NCI-H187 treated with DMSO at 0.1 percent for 48 hours (cell line): ENCODE measurements at places on chromosomes 3 and 15.

- no peak for DNase-seq
These were observed 79.5 kb downstream of the IQSEC1 start for GRCh38 chr3:12993517-12994356.

DNA sequence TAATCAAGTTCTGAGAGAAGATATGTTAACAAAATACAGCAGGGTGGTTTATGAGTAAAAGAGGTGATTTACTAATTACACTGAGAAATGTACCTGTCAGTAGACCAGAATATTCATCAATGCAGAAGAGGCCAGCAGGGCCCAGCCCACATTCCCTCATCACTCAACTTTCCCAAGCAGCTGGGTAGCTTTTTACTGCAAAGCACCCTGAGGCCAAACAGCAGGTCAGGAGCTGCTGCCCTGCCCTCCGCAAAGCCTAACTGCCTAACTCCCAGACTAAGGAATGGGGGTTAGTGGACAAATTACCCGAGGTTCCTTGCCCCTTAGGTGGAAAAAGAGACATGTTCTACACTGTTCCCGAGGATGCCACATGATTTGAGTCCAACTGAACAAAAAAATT lies 108.2 kb downstream of the TBL1XR1 start:
- DNase-seq, result no peak

DNA sequence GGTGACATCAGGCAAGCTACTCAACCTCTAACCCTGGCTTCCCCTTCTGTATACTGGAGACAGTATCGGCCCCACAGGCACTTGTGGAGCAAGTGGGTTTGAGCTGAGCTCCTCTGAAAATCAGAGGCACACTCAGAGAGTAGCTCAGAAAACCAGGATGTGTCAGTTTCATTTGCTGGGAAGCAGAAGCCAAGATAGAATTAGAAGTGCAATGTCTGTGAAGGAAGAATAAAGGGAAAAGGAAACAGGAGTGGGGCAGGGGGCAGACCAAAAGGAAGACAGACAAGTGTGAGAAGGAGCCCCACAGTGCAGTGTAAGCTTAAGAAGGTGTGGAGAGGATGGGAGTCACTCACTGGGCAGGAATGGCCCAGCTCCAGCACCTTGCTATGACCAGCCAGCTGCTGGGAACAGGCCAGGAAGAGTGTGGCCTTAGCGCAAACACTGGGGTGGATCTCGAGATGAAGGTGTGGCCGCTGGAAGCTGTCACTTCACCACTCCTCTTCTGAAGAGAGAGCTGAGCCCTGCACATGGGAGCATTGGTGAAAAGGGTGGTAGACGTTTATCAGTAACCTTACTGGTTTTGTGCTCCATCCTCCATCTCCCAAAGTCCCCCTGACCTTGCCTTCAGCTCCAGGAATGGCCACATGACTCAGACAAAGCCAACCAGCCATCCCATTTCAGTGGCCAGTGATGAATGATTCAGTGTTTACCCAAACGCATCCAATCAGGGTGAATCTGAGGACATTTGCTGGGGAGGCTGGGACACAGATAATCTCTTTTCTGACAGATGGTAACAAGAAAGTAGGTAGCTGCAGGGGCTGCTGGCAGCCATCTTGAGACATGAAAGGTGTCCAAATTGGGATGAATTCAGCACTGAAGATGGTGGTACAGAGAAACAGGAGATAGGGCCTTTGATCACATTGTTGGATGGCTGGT lies 108.4 kb downstream of the SHQ1 start:
- no peak for DNase-seq

- no peak for DNase-seq
These were observed 3.2 kb downstream of the PODXL2 start for GRCh38 chr3:127632035-127632820.

GRCh38 chr3:67044295-67044694 lies 46.2 kb downstream of the KBTBD8 start:
- DNase-seq, result no peak

GRCh38 chr3:155745795-155746550 lies 1.1 kb upstream of the PLCH1 start:
- DNase-seq, result peak; percentile 43

- no peak for DNase-seq
These were observed 23.2 kb downstream of the SENP8 start for GRCh38 chr15:72141171-72142084.

GRCh38 chr15:41804361-41804760 lies 23.5 kb upstream of the JMJD7 start:
- DNase-seq, result no peak

DNA sequence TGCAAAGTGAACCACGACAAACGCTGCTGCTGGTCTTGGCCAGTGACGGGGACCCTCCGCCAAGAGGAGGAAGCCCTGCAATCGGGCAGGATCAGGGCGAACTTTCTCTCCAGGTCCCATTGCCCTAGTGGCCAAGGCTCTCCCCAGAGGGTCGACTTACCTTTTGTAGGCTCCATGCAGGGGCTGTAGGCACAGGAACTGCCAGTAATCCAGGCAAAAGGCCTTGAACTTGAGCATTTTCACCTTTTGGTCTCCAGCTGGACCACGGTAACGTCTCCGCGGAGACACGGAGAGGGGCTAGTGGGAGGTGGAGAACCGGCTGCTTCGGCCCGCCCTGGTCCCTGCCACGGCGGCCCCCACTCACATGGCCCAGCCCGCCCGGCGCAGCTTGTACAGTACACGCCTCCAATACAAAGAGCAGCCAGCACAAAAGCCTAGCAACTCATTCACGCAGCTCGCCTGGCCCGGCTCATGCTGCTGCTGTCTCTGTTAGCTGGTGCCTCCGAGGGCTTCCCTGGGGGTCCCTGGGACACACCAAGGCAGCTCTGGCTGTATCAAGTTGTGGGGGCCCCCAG lies 31.0 kb downstream of the IQSEC1 start:
- DNase-seq, result no peak

DNA sequence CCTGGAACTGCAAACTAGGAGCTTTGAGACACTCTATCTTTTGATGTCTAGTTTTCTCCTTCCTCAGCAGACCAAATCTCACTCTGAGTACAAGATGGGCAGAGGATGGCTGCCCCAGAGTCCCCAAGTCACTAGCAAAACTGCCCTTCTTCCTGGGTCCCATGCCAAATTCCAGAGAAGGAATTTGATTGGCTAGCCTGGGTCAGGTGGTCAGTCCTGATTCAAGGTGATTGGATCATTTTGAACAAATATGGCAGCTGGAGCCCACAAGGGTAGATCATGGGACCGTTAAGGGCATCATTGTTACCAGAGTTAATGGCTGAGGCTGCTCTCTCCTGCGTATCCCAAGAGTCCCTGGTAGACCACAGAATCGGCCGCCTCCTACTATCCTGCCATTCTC lies 21.7 kb downstream of the SLC6A1 start:
- no peak for DNase-seq

- DNase-seq, result no peak
These were observed 105.4 kb downstream of the TLE3 start for GRCh38 chr15:69992348-69992747.

GRCh38 chr15:62494197-62494596 lies 329.1 kb upstream of the C2CD4B start:
- DNase-seq, result no peak

DNA sequence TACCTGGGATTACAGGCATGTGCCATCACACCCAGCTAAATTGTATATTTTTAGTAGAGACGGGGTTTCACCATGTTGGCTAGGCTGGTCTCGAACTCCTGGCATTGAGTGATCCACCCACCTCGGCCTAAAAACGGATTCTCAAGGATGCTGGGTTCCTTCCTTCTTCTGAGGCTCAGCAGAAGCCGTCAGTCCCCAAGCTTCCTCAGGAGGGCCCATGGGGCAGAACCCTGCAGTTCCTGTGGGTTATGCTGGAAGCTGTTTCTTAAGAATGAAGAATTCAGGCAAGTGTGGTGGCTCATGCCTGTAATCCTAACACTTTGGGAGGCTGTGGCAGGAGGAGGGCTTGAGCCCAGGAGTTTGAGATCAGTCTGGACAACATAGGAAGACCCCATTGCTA lies 29.0 kb upstream of the ZNF710 start:
- DNase-seq, result no peak

GRCh38 chr15:87712211-87712610 lies 544.3 kb downstream of the NTRK3 start:
- no peak for DNase-seq

- no peak for DNase-seq
These were observed 259.7 kb downstream of the TBL1XR1 start for GRCh38 chr3:176937541-176937940.

- DNase-seq, result no peak
These were observed 140.2 kb upstream of the PLXND1 start for GRCh38 chr3:129746629-129747028.

- no peak for DNase-seq
These were observed 383.1 kb upstream of the TPRG1 start for GRCh38 chr3:188788621-188789081.
